ENCODE measurements at places on chromosomes 5 and 9.

DNA sequence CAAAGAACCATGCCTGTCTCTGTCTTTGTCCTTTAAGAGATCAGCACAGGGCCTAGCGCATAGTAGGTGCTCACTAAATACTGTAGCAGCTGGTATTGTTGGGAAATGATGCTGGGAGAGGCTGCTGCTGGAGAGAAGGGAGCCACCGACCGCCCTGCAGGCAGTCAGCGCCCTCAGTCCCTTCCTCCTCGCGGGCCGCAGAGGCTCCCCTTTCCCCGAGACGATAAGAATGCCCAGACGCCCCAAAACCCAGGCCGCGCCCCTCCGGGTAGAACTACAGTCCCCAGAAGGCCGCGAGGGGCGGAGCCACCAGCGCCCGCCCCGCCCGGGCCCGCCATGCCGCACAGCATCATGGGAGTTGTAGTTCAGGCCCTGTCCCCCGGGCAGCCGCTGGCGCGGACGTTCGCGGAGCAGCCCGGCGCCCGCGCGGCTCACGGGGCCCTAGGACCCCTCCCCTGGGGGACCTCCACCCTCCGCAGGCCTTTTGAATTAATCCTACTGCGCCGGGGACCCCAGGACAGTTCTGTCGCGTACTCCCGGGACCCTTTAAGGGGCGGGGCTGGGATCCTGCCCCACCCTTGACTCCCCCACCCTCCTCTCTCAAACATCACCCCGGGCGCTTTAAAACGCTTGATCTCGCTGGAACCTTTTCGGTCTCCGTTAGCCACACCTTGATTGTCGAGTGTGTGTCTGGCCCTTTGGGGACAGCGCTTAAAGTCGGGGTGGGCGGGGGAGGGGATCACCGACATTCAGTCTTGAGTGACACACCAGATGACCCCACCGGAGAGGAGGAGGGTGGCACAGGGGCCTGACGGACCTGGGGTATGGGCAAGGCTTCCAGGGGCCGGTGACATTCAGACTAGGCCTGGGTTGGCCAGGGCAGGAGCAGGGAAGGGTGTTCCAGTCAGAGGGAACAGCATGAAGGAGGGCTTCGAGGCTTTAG is 24.8 kb upstream of the IER5L start:
- DNase-seq: peak; percentile 84

GRCh38 chr9:114476891-114477469 is 28.3 kb downstream of the WHRN start:
- DNase-seq: no peak

- no peak for DNase-seq
Measured at GRCh38 chr9:134785325-134786108, 95.1 kb upstream of the FCN2 start.

DNA sequence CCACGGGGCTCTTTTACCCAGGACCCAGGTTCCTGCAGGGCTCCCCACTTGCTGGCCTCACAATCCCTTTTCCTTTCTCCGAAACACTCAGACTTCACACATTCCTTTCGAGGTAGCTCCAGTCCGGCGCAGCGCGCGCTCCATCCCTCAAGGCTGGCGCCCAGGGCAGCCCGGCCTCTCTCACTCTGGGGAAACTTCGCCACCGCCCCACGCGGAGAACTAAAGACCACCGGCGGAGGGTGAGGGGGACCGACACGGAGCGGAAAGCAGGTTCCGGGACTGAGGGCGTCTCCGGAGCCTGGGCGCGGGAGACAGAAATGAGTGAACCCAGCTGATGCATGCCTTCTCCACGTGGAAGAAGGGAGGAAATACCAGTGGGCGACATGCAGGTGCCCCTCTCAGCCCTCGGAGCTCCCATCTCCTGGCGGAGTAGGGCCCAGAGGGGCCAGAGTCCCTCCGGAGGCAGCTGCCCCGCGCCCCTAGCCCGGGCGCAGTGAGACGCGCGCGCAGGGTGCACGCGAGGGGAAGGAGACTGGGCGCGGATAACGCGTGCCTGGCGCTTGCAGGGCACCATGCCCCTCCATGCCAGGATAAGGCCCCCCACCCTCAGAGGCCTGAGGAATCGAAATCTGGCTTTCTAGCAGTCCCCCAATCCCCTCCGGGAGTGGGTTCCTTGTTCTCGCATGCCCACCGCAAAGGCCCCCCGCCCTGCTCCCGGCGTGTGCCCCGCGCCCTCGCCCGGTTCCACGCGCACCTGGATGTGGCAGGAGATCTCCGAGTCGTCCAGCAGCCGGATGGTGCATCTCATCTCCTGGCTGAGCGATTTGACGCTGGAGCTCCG is 650 bp downstream of the FRMD3 start:
- no peak for DNase-seq

DNA sequence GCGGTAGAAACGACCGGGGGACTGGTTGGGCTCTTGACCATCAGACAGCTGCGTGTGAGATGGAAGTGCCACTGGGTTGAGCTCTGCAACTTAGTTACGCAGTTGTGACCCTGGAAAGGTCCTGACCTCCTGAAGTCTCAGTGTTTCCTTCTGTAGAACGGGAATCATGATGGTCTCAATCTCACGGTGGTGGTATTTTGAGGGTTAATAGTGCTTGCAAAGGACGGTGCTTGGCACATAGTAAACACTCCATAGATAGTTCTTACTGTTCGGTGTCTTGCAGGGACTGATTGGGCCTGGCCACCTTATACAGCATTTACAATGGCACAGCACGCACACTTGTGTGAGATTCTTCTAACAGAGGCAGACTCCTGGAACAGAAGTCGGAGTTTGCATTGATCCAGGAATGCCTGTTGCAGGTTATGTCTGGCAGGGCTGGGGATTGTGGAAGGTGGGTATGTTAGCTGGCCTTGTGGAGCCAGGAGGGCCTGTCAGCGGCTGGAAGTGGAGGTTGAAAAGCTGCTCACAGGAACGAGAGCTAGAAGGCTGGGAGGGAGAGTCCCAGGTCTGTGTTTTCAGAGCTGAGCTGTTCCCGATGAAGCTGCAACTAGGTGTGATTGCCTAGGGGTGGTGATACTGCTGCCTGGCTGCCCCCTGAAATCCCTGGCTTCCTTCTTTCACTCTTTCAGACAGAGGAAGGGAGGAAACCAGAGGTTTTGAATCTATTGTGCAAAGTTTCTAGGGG is 962 bp upstream of the TXN start:
- DNase-seq: no peak

GRCh38 chr9:121593066-121593465 is 58.4 kb upstream of the DAB2IP start:
- no peak for DNase-seq

GRCh38 chr9:78622126-78622525 is 325.2 kb downstream of the PSAT1 start:
- DNase-seq: no peak

DNA sequence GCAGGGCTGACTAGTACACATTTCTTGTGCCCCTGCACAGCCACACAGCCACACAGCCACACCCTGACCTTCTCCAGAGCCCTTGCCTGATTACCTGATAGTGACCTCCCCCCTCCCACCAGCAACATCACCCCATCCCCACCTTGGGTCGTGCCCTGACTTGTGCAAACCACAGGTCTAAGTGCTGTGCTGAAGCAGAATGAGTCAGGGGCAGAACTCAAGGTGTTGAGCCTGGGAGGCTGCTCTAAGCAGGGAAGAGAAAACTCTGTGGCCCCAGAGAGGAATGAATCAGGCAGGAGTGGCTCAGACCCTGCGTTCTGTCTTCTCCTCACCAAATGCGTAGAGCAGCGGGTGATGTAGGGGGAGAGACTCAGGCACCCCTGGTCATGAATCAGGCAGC is 24.3 kb upstream of the FAT2 start:
- DNase-seq: no peak

GRCh38 chr5:179959641-179960040 is 51.9 kb upstream of the TBC1D9B start:
- no peak for DNase-seq

- no peak for DNase-seq
Measured at GRCh38 chr9:120654272-120654671, 60.0 kb downstream of the MEGF9 start.

GRCh38 chr5:2178071-2178477 is 295.3 kb upstream of the IRX4 start:
- no peak for DNase-seq

DNA sequence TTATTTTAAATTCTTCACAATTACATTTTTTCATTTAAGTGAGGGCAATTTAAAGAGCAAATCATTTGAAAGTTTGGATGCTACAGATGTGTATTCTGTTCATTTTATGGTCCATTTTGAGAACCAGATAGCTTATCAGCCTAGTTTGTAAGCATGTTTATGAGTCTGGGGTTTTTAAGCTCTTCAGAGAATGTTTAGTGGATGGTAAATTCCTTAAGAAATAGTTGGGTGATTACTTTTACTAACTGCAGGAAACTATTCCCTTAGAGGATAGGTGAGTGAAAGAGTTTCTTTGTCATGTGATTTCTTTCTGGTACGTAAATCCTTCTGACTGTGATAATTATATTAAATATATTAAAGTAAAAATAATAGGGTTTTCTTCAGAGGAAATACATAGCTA is 17.6 kb downstream of the RASGRF2 start:
- no peak for DNase-seq

GRCh38 chr9:84141741-84142370 is 161.3 kb downstream of the RMI1 start:
- no peak for DNase-seq

GRCh38 chr5:113244966-113245365 is 189.8 kb downstream of the TSSK1B start:
- no peak for DNase-seq
